ENCODE measurements at places on chromosomes 1 and 21.

DNA sequence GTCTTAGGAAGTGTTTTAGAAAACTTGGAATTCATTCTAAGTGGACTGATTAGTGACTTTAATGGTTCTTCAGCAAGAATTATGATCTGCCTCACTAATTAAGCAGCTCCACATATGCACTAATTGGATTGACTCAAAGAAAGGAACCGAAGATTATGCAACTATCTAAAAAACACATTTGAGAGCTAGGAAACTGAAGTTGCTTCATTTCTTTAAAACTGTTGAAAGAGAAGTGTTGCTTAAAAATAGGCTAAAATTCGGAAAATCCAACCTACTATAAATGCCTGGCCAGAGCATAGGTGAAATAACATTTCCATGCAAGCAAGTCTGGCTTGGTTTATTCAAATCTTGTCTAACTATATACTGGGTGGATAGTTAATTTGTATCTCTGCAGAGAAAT, 502.9 kb upstream of the ZRANB2 start:
- DNase-seq = no peak

GRCh38 chr21:23026878-23027277, 2028.7 kb downstream of the NCAM2 start:
- no peak for DNase-seq

GRCh38 chr1:86750530-86750929, 46.2 kb downstream of the SH3GLB1 start:
- no peak for DNase-seq

DNA sequence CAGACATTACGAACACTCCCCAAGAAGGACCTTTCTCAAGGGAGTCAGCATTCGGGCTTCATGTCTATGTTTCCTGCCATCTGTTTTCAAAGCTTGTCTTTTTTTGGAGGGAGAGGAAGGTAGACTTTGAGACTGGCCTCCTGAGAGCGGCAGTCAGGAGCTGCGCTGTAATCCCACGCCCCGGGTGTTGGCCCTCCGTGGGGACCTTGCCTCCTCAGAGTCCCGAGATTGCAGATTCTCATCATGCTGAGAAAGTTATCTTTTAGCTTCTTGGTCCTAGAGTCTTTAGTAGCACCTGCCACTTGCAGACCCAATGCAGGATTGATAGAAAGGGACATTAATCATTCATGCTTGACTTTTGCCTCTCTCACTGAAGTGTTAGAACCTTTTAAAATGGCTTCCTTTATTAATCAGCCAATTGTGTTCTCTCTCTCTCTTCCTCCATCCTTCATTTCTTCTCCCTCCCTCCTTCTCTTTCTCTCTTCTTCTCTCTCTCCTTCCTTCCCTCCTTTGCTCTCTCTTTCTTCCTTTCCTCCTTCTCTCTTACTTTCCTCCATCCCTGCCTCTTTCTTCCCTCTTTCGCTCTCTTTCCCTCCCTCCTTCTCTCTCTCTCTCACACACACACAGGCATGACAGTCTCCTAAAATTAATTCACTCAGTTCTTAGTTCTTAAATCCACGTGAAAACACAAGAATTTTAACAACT, 25.2 kb upstream of the GNPAT start:
- no peak for DNase-seq

DNA sequence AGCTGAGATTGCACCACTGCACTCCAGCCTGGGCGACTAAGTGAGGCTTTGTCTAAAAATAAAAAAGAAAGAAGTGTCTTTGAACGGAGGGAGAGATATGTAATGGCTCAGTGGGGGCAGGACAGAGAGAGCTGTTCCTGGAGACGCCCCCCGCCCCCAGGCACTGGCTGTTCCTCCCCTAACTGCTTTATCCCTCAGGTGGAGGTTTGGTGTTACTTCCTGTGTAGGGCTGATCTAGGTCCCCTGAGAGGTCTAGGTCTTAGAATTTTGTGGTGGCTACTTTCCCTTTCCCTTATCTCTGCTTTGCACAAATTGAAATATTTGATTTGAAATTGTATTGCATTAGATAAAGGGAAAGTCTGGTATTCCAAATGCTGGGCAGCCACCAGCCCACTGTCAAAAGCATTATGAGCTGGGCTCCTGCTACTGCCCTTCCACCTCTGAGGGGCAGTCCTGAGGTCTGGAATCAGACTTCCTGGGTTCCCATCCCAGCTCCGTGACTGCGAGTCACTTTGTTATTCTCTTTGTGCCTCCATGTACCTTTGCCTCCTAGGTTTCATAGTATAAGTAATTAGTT, 134.8 kb upstream of the KIF26B start:
- no peak for DNase-seq

DNA sequence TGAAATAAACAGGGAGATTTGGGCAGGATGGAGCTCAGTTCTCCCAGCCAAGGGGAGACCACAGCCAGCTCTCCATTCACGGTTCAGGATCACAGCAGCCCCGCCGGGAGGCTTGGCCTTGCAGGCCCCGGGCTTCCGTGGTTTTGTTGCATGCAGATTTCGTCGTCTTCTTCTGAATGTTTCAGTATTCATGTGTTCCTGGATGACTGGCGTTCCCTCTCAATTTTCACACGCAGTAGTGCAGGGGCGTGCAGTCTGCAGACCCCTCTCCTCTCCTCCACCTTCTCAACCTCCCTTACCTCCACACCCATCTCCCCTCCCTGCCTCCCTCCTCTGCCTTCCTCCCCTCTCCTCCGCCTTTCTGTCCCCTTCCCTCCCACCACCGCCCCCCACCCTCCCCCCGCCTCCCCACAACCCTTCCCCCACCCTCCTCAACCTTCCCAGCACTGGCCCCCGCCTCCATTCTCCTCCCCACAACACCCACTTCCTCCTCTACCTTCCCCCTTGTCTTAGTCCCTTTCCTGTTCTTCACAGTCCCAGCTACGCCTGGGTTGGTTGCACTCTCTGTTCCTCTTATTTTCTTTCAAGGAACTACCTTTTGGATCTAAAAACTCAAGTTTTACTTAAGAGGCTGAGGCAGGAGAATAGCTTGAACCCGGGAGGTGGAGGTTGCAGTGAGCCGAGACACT, 8.4 kb upstream of the SLC19A1 start:
- no peak for DNase-seq

DNA sequence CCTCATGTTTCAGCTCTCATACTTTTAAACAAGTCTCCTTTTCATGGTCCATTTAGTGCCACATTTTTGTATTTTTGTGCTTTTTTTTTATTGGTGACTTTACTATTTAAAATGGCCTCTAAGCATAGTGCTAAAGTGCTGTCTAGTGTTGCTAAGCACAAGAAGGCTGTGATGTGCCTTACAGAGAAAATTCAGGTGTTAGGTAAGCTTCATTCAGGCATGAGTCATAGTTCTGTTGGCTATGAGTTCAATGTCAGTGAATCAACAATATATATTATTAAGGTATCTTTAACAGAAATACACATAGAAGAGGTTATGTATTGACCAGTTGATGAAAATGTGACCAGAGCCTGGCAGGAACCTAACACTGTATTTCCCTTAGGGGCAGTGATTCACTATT, 12.8 kb upstream of the FUBP1 start:
- DNase-seq = no peak

DNA sequence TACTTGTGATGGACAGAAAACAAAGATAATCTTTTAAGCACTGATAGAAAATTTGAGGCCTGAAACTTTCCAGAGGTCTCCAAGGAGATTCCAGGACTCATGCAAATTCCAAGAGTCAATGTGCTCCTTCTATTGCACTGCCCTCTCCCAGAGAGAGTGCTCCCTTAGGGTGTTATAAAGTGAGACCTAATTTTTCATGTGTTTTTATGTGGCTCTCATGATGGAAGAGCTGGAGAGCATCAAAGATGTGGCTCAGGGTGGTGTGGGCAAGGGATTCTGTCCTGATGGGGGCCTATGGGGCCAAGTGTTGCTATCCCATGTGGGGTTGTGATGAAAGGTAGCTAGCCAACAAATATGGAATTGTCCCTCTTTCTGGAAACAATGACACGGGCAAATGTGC, 101.3 kb downstream of the PRRX1 start:
- no peak for DNase-seq

GRCh38 chr1:175174309-175175102, 18.1 kb downstream of the KIAA0040 start:
- DNase-seq = no peak

GRCh38 chr1:232577772-232578171, 52.2 kb downstream of the SIPA1L2 start:
- DNase-seq = no peak

DNA sequence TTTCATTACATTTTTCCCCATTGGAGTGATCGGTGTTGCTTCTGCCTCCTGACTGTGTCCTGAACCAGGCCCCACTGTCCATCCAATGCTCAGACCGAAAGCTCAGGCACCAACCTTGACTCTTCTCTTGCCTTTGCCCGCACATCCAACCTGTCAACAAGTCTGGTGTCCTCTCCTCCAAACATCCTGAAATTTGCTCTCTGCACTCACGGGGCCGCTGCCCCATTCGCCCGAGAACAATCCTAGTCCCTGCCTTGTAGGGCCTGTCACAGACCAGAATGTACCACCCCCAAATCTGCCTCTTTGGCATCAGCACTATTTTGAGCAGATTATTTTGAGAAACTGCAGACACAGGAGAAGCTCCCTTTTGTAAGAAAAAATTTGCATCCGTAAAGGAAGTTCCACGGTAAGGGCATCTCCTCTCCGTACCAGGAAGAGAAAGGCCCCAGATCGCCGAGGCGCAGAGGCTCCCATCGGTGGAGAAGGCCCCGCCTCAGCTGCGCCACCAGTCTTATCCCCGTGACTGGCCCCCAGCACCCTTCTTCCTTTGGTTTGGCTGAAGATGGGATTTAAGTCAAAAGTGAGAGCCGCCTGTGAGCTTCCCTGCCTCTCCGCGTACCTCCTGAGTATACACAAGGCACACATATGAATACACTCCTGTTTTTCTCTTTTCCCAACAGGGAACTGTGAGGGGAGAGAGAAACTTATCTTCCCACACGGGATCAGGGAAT, 7.1 kb downstream of the MORN1 start:
- no peak for DNase-seq

- DNase-seq = no peak
Measured at GRCh38 chr1:111598544-111598943, 21.0 kb upstream of the RAP1A start.

DNA sequence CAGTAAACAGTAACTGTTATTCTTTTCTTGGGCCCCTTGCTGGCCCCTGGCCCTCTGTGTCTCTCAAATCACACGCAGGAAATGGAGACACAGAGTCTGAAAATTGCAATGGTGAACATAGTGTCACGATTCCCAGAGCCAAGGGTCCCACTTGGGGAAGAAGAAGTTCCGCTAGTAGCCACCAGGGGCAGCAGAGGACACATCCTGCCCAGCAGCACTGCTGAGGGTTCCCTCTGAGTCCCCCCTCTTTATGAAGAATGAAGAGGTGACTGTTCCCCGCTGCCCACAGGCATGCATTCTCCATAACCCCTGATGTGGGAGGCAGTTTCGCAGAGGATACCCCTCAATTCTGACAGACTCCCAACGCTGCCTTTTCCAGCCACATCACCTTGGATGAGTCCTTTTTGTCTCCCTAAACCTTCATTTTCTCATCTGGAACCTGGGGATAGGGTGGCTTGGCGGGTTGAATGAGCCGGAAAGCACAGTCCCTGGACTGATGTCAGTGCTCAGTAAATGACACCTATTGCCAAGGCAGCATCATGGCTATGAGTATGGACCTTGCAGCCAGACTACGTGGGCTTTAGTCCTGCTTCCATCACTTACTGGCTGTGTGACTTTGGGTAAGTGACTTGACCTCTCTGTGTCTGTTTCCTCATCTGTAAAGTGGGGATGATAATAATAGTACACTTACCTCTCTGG, 238.0 kb upstream of the TMEM51 start:
- no peak for DNase-seq

DNA sequence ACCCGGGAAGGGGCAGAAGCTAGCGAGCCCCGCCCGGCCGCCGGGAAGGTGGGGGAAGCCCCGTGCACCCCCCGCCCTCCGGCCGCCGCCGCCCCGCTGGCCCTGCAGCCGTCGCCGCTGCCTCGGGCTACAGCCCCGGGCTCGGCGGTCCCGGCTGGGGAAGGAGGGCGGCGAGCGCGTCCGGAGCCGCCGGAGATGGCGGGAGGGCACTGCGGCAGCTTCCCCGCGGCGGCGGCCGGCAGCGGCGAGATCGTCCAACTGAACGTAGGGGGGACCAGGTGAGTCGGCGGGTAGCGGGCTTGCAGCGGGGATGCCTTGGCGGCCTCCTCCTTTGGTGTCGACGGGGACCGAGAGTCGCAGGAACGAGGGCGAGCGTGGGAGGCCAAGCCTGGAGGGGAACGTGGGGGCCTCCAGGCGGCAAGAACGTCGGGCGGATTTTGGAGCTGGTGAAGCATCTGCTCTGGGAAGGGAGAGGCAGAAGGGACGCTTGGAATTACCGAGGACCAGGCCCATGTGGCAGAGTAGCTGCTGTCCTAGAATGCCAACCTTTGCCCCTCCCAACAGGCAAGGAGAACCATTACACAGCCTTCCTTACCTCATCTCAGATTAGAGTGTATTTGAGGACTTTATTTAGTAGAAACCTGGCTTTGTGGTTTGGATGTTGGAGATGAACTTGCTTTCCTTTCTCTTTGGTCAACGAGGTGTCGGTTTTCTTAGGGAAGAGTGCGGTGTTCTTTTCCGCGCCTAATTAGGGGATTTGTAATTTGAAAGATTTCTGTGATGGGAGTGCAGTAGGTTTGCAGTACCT, 591 bp downstream of the KCTD3 start:
- peak; percentile 2 for DNase-seq

- DNase-seq = no peak
Measured at GRCh38 chr1:10957133-10957532, 55.3 kb upstream of the TARDBP start.

DNA sequence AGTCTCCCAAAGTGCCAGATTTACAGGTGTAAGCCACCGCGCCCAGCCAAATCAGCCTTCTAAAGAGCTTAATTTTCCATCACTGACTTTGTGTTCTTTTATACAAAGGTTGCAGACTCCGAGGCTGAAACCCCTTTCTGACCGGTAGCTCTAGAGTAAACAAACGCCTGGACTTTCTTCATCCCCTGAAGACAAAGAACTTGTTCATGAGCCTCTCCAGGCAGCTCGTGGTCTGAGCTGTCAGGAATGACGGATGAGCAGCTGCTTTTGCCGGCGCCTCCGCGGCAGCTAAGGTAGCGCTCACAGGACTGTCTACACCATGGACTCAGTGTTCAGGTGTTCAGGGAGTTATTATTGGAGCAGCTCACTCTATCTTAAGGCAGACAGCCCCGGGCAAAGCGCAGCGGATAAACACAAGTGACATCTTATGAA, 128.5 kb upstream of the ERRFI1 start:
- DNase-seq = no peak

DNA sequence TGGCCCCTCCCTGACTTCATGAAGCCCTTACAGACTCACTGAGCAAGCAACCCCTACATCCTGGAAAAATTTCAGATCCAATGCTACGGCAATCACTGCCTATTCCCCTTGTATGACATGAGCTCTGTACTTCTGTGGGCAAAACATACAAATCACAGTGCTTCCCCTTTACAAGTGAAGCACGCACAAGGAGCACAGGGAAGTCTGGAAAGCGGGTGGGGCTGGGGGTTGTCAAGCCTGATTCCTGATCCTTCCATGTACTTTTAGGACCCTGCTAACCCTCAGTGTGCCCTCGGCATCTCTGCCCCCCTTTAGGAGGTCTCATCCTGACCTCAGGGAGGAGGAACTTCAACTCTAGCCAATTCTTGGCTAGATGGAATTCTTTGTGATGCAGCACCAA, 405.7 kb upstream of the POU3F1 start:
- DNase-seq = no peak
